ENCODE measurements at places on chromosomes 11 and 22.
A peak's percentile ranks its signal among the peaks of the same experiment; 100 is the strongest.

- no peak for DNase-seq
Measured at GRCh38 chr11:47485107-47485506, 36.2 kb upstream of the RAPSN start.

- no peak for DNase-seq
Measured at GRCh38 chr11:67468056-67468455, 995 bp downstream of the TMEM134 start.

DNA sequence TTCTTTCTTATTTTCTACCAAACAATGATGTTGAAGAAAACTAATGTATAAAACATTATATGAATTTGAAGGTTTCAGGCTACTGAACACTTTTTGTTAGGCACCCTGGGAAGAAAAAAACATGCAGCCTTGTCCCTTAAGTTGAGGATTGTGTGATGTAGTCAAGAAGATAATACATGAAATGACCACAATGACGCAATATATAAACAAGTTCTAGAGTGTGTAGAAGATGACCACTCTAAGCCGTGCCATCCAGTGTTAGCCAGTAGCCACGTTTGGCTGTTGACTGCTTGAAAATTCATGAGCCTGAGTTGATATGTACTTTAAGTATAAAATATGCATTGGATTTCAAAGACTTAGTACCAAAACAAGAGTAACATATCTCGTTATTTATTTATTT, 16.2 kb downstream of the SWAP70 start:
- no peak for DNase-seq

- DNase-seq: peak; percentile 4
Measured at GRCh38 chr11:77080643-77081210, 14.0 kb downstream of the CAPN5 start.

DNA sequence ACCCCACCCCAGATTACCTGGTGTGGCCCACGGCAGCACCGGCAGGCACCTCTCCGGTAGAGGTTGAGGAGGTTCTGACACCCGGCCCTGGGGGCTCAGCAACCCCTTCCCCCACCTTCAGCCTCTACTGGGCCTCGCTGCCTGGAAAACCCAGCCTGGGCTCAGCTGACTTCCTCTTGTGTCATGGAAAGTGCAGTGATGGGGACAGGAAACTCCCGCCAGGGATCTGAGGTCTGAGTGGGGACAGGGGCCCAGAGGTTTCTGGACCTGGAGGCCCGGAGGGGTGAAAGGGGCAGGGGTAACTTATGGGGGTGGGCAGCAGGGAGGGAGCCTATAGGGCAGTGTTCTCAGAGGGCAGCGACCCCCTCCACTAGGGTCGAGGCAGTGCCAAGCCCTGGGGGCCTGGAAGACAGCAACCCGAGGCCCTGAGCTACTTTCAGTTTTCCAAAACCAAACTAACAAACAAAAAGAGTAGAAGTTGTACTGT, 10.0 kb upstream of the CD5 start:
- DNase-seq: no peak

Measured in tibial nerve (tissue), 4 donors.